Stromal cell of bone marrow (primary cell): ENCODE measurements at places on chromosomes 1 and 21.
A peak's percentile ranks its signal among the peaks of the same experiment; 100 is the strongest.

DNA sequence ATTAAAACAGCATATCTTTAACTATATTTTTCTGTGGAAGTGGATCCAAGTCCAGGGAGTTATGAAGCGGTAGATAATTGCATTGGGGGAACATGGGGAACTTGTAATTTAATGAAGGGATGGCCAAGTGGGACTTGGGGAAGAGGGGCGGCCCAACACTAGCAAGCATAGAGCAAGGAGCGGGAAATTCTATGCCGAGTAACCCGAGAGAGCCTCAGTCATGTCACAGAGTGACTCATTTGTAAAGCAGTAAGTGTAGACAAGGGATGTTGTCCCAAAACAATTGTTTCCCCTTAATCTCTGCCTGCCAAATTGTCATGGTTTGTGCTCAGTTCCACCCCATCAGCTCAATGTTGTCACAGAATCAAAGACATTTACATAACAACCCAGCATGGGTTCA lies 620.1 kb downstream of the AJAP1 start:
- no peak for DNase-seq

DNA sequence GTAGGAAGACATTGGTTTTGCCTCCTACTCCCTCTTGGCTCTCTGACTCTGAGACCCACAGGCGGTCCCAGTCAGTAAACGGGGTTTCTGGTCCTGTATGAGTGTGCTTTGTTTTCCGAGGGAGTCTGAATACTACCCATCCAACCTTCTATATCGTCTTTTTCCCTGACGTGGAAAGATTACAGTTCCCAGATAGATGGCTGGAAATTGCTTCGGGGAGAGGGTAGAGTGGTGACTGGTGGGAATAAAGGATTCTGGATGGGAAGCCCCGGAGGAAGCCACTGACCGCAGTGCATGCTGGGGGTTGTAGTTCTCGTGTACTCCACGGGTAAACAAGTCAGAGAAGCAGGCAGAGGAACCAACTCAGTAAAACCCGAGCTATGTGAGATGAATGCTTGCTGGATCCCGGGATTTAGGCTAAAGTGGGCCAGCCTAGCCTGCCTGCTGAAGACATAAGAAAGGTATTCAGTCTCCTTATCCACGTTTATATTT lies 66.2 kb upstream of the IRF2BP2 start:
- peak; percentile 68 for DNase-seq

GRCh38 chr21:37855271-37855646 lies 61.0 kb downstream of the KCNJ6 start:
- DNase-seq, result no peak

- no peak for DNase-seq
These were observed 757.1 kb downstream of the KCNT2 start for GRCh38 chr1:195851016-195851601.

- peak; percentile 57 for DNase-seq
These were observed 47.7 kb downstream of the UTP25 start for GRCh38 chr1:209875515-209875914.

- DNase-seq, result no peak
These were observed 284.5 kb downstream of the ASTN1 start for GRCh38 chr1:176879784-176880620.

- no peak for DNase-seq
These were observed 18.9 kb upstream of the SLC25A33 start for GRCh38 chr1:9520411-9520810.

GRCh38 chr21:44303490-44303981 lies 3.7 kb downstream of the PFKL start:
- no peak for DNase-seq

DNA sequence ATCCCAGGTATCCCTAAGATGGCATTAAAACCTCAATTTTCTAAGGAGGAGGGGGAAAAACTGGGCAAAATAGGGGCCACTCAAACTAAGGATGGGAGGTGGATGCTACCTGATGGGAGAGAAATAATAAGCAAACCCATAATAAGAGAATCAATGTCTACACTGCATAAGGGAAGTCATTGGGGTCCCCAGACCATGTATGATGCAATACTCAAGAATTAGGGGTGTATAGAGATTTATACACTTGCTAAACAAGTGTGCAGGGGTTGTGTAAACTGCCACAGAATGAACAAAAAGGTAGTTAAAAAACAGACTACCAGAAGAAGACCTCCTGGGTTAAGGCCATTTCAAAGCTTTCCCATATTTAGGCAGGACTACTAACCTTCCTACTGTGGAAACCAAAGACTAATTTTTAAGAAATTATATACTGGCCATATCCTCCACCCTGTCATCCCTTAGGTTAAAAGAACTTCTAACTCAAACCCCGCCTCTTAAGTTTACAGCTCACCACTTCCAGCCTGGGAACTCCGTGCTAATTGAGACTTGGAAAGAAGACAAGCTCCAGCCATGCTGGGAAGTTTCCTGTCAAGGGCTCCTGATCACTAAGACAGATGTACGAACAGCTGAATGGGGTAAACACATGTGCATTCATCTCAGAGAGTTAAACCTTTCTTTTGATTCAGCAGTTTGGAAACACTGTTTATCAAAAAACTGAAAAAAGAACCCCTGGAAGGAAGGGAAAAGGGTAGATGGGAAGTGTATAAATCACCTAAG lies 64.4 kb upstream of the TLR5 start:
- peak; percentile 8 for DNase-seq

DNA sequence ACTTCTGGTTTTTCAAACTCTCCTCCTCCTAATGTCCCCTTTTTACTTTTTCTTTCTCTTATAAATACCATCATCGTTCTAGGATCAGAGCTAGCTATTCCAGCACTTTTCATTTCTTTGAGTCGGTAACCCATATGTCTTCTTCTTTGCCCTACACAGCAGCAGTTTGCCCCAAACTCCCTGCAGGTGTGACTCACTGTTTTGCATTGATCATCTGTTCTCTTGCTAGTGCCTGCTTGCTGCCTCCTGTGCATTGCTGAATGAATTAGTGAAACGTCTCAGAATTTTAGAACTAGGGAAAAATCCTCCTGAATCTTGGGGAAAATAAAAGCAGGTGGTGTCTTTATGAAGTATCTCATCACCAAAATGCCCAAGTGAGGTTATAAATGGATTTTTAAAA lies 21.7 kb downstream of the KCNK2 start:
- DNase-seq, result no peak
